ENCODE measurements at places on chromosomes 16 and 17.

- no peak for DNase-seq
These were observed 43.8 kb downstream of the SHISA6 start for GRCh38 chr17:11284811-11285210.

- no peak for DNase-seq
These were observed 37.2 kb downstream of the C17orf67 start for GRCh38 chr17:56796536-56796935.

- DNase-seq = no peak
These were observed 43.1 kb downstream of the PIK3R5 start for GRCh38 chr17:8922451-8922850.

GRCh38 chr17:81568416-81568815, 16.3 kb upstream of the FAAP100 start:
- DNase-seq = no peak

DNA sequence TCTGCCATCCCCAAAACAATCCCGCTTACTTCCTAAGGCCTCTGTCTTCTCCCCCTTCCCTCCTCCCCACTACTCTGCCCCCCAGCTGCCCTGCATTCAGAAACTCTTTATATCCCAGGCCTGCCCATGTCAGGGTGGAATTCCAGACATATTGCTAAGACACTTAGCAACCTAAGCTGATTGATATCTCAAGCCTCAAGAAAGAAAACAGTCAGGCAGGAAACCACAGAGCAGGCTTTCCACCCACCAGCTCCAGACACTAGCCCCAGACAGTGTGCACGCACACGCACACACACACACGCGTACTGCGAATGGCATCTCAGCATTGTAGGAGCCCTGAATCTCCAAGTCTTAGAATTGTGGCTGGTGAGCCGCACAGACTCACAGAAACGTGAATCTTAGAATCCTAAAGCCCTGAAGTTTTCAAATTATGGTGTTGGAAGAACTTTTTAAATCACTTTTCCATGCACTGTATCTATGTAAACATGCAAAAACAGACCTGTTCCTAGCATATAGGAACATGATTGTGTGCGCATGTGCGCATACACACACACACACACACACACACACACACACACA, 8.8 kb upstream of the LPCAT2 start:
- no peak for DNase-seq

- DNase-seq = no peak
These were observed 98.9 kb downstream of the ZNF423 start for GRCh38 chr16:49756775-49757558.

GRCh38 chr17:6667516-6667915, 16.0 kb downstream of the C17orf100 start:
- DNase-seq = no peak

Measured in SHP77 (cell line).